ENCODE measurements at places on chromosomes 4 and X.

DNA sequence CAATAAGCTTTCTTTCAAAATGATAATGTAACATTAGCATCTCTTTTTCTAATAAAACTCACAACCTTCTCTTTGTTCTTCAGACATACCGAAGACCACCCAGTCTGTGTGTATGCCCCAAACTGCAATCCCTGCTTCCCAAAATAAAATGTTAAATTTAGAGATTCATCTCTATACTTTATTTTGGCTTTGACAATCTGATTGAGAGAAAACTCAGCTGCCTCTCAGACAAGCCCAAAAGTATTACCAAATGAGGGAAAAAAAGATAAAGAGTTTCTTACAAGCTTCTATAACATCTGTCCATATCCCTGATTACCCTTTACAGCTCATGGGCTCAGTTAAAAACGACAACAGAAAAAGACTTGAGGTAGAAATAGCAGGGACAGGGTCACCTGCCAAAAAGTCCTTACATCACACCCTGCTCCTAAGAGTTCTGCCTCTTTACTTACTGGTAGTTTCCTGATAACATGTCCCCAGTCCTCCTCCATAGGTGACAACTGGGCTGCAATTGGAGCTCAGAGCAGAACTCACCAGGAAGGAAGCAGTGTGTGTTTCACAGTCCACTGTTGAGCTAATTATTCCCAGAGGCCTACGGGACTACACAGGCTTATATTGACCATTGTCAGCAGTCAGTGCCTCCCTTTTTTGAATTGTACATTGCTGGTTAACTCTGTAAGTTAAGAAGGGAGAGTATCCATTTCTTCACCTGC is 70.9 kb upstream of the FAM9C start:
- DNase-seq = no peak

DNA sequence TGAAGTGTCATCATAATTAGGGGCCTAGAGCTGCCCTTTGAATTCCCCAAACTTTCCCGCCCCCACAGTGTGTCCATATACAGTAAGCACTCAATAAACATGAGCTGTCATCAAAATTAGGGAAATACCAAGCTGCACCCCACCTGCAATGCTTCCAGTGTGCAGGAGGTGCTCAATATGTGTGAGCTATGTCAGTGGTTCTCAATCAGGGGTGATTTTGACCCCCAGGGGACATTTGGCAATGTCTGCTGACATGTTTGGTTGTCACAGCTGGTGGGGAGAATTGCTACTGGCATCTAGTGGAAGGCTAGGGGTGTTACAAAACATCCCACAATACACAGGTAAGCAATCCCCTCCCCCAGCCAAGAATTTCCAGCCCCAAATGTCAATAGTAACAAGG is 748 bp downstream of the CFP start:
- DNase-seq = peak; percentile 84

- no peak for DNase-seq
Measured at GRCh38 chrX:102515975-102516941, at the start of gene TMSB15A. Gene TMSB15A (minus strand): TSS chrX:102516739.

- no peak for DNase-seq
Measured at GRCh38 chr4:185700048-185700447, 111.9 kb downstream of the SORBS2 start.

- DNase-seq = no peak
Measured at GRCh38 chr4:47667552-47667951, 170.3 kb downstream of the CORIN start.

DNA sequence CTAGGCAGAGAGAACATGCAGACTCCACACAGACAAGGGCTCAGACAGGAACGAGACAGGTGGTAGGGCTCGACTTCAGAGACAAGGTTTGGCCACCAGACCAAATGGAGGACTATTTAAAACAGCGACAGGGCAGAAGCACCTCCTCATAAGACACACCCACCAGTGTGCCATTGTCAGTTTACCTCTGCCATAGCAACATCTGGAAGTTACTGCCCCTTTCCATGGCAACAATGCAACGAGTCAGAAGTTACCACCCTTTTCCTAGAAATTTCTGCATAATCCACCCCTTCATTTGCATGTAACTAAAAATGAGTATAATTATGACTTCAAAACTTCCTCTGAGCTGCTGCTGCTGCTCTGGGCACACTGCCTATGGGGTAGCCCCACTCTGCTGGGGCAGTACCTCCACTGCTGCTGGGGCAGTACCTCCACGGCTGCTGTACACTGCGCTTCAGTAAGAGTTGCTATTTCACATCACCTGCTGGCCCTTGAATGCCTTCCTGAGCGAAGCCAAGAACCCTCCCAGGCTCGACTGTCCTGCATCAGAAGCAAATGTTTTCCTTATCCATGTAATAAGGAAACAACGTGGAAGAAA is 2222.3 kb upstream of the AGA start:
- no peak for DNase-seq

GRCh38 chr4:104592183-104592582 is 97.5 kb upstream of the CXXC4 start:
- no peak for DNase-seq

All from NB4 (cell line).